ENCODE measurements at places on chromosomes 1 and 21. TPM values are rescaled to one million over a fixed set of nuclear protein-coding genes. Genes with fewer than 3 reads are reported as not detected.

Gene PTPN14
- 6.6 TPM for total RNA-seq

Gene OSCP1
- total RNA-seq: 3.3 TPM

Gene ADIPOR1
- 65.3 TPM for total RNA-seq

Gene NBPF10
- 2.5 TPM for total RNA-seq

Gene APCS
- not detected for total RNA-seq

Gene NUDT4B
- total RNA-seq: 29.6 TPM

Gene FLAD1
- total RNA-seq: 29.7 TPM

DNA sequence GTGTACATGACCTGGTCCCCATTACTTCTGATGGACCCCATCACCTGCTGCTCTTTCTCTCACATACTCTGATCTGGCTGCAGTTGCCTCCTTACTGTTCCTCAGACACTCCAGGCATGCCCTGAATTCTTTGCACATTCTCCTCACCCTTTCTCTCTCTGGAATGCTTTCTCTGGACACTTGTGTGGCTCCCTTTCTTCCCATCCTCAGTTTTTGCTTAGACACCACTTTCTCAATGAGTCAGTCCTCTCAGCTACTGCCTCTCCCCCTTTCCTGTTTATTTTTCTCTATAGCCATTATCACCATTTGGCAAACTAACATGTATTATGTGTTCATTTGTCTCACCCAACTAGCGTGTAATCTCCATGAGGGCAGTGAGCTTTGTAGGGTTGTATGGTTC, 28.1 kb downstream of the PLXNA2 start:
- H3K27me3 ChIP-seq: no peaks in the 10 kb centered on the region
- no peaks in the 10 kb centered on the region for H3K4me1 ChIP-seq
- no peak overlapping the region for H3K4me3 ChIP-seq
- peaks cover 22% of the 10 kb centered on the region for H3K36me3 ChIP-seq
- no peak for DNase-seq
- no peak overlapping the region for H3K27ac ChIP-seq

- H3K4me1 ChIP-seq: no peaks in the 10 kb centered on the region
- H3K27me3 ChIP-seq: no peaks in the 10 kb centered on the region
- no peaks in the 10 kb centered on the region for H3K36me3 ChIP-seq
- peak overlapping the region; percentile 67 for H3K27ac ChIP-seq
Measured at GRCh38 chr1:84620720-84621313, 46.6 kb upstream of the CTBS start.

DNA sequence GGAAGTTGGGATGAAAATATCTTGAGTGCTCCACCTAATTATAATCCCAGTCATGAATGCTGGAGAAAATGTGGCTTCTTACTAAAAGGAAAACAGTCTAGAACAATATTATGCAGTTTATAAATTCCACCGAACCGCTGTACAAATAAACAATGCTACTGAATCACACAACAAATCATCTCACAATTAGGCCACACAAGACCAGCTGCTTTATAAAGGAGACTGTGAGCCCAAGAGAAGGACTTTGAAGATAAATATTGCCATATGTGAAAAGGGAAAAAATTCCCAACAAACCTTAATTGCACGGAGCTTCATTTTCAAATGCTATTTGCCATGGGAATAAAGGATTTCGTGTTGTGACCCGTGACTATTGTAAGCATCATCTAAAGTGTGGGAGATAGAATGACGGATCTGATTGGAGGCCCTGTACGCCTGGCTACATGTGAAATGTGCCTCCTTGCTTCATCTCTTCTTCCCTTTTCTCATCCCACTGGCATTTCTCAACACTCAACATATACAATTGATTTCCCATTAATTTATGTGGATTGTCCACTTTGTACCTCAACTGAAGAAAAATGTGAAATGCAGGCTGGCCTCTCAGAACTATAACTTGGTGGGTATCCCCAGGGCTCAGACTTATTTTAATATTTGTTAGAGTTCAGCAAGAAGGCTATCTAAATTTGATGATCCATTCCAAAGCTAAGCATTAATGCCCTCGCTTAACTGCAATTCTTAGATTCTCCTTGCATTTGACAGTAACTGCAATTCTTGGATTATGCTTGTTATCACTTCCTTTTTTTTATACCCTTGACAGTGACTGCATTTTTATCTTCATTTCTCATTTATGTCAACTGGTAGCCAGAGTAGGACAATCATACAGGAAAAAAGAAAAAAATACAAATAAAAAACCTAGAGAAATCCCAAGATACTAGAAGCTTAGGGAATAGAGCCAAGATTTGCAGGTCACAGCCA, 122.3 kb downstream of the TGFB2 start:
- H3K4me3 ChIP-seq: no peak overlapping the region
- DNase-seq: no peak
- no peak overlapping the region for H3K27ac ChIP-seq
- H3K36me3 ChIP-seq: no peaks in the 10 kb centered on the region
- no peaks in the 10 kb centered on the region for H3K4me1 ChIP-seq

DNA sequence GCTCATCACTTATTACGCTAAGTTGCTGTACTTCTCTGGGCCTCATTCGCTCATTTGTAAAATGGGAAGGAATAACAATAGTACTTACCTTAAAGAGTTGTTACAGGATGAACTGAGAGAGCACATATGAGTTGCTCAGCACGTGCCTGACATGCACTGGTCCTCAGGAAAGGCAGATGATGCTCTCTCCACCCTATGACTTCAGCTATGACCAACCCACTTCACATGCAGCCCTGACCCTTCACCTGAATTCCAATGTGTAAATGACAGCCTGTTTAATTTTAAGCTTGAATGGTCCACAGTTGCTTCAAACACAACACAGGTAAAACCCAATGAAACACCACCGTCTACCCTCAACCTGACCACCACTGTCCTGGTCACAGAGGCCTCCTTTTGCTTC, 32.9 kb downstream of the GADD45A start:
- peak; percentile 81 for DNase-seq
- no peak overlapping the region for H3K27ac ChIP-seq
- peaks cover 9% of the 10 kb centered on the region for H3K4me1 ChIP-seq
- no peaks in the 10 kb centered on the region for H3K36me3 ChIP-seq

DNA sequence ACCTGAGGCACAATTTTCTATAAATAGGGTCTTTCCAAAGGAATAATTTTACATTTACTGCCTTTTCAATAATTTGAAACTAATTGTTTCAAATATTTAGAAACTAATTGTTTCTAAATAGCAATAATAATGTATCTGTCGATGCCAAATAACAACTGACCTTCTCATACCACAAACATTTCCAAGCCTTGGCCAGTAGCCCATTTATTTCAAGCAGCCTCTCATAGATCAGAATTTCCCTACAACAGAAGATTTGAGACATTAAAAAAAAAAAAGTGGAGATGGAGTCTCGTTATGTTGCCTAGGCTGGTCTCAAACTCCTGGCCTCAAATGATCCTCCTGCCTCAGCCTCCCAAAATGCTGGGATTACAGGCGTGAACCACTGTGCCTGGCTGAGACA, 2.1 kb upstream of the GFI1 start:
- no peak overlapping the region for H3K27ac ChIP-seq
- H3K27me3 ChIP-seq: no peaks in the 10 kb centered on the region

GRCh38 chr1:55988963-55989452, 590.4 kb downstream of the PLPP3 start:
- no peak for DNase-seq
- H3K4me1 ChIP-seq: no peaks in the 10 kb centered on the region
- no peaks in the 10 kb centered on the region for H3K27me3 ChIP-seq
- no peaks in the 10 kb centered on the region for H3K36me3 ChIP-seq

GRCh38 chr1:2925918-2926317, 95.3 kb upstream of the ACTRT2 start:
- DNase-seq: no peak
- H3K4me1 ChIP-seq: no peaks in the 10 kb centered on the region
- H3K27me3 ChIP-seq: no peaks in the 10 kb centered on the region
- H3K36me3 ChIP-seq: no peaks in the 10 kb centered on the region
- no peak overlapping the region for H3K27ac ChIP-seq

- H3K4me3 ChIP-seq: no peak overlapping the region
- no peak overlapping the region for H3K27ac ChIP-seq
- H3K36me3 ChIP-seq: peaks cover 8% of the 10 kb centered on the region
- H3K4me1 ChIP-seq: peaks cover 12% of the 10 kb centered on the region
- DNase-seq: peak; percentile 27
- H3K27me3 ChIP-seq: no peaks in the 10 kb centered on the region
Measured at GRCh38 chr21:37207441-37208009, 59.6 kb downstream of the VPS26C start.

GRCh38 chr21:34335316-34335715, 28.5 kb upstream of the KCNE2 start:
- H3K4me3 ChIP-seq: no peak overlapping the region
- peaks cover 4% of the 10 kb centered on the region for H3K4me1 ChIP-seq
- H3K36me3 ChIP-seq: no peaks in the 10 kb centered on the region
- H3K27me3 ChIP-seq: no peaks in the 10 kb centered on the region
- no peak for DNase-seq

- H3K27me3 ChIP-seq: no peaks in the 10 kb centered on the region
- no peaks in the 10 kb centered on the region for H3K4me1 ChIP-seq
- no peaks in the 10 kb centered on the region for H3K36me3 ChIP-seq
- H3K4me3 ChIP-seq: no peak overlapping the region
- H3K27ac ChIP-seq: no peak overlapping the region
Measured at GRCh38 chr1:31814041-31814511, 1.7 kb downstream of the SPOCD1 start.

DNA sequence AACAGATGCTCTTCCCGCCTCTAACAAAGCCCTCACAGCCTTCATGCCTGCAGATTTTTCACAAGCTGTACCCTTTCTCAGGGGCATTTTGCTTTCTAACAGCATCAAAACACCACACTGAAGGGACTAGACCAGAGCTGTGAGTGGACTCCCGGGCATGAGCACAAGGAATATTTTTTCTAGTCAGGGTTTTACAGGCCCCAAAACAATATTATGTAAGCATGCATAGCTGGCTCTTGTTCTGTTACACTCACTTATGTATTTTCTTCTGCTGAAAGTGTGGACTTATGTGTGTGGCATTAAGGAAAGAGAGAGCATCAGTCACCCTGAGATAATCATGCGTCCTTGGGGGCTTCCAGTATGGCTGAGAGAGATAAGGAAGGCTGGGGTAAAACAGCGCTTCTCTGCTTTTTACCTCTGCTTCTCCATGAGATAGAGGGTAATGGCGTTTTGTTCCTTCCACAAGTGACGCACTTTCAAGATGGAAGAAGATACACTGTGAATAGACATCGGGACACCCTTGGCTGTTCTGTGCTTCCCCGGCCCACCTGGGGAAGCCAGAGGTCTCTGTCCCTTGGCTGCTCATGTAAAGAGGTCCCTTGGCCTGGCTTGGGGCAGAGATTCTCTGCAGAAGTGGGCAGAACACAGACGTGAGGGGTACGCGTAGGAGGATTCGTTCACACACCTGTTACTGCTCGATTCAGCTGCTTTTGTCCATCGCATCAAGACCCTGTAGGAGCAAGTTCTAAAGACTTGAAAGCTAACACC, 266.7 kb upstream of the RAB4A start:
- H3K36me3 ChIP-seq: no peaks in the 10 kb centered on the region
- H3K4me1 ChIP-seq: no peaks in the 10 kb centered on the region
- H3K4me3 ChIP-seq: no peak overlapping the region
- no peak overlapping the region for H3K27ac ChIP-seq
- no peak for DNase-seq
- H3K27me3 ChIP-seq: no peaks in the 10 kb centered on the region

DNA sequence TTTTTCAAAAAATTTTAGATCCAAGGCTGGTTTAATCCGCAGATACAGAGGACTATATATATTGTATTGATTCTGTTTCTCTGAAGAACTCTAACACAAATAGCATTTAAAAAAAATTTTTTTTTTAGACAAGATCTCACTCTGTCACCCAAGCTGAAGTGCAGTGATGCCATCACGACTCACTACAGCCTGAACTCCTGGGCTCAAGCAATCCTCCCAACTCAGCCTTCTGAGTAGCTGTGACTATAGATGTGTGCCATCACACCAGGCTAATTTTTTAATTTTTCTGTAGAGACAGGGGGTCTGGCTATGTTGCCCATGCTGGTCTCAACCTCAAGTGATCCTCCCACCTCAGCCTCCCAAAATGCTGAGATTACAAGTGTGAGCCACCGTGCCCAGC, 3.0 kb downstream of the ANKRD45 start:
- DNase-seq: no peak
- no peaks in the 10 kb centered on the region for H3K27me3 ChIP-seq
- H3K4me1 ChIP-seq: no peaks in the 10 kb centered on the region

DNA sequence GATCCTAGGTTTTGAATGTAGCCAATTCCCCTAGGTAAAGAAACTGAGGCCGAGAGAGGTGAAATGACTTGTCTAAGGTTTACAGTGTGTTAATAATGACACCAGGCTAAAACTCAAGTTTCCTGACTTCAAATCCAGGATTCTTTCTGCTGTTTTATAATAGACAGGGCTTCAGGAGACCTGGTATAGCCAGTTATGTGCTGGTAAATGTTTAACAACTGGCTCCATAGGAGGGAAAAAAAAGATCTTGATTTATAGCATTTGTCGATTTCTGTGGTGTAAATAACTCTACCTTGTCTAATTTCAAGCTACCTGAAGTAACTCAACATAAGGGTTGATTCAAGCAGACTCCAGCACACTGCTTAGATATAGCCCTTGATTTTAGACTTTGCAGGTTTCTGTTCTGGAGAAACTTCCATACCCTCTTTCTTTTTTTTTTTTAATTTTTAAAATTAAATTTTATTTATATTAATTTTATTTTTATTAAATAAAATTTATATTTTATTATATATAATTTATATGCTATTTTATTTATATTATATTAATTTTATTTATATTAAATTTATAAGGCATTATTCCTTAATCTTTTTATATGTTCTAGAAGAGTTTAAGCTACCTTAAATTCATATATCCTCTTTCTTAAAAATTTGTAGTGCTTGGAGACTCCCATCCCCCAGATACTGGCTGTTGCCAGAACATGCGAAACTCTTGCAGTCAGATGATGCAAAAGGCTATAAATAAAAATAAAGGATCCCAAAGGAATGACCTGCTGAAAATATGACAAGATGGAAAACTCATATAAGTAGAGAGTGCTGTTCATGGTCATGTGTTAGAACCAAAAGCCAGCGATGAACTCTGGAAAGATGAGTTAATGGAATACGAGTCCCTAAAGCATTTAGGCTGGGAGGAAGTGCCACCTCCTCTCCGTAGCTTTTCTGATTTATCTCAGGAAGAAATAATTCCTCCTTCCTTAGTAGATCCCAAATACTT, 35.4 kb upstream of the SRSF10 start:
- H3K27ac ChIP-seq: no peak overlapping the region
- H3K27me3 ChIP-seq: no peaks in the 10 kb centered on the region
- no peak overlapping the region for H3K4me3 ChIP-seq
- no peaks in the 10 kb centered on the region for H3K4me1 ChIP-seq

- peaks cover 89% of the 10 kb centered on the region for H3K27me3 ChIP-seq
- no peaks in the 10 kb centered on the region for H3K4me1 ChIP-seq
- DNase-seq: no peak
- H3K36me3 ChIP-seq: no peaks in the 10 kb centered on the region
Measured at GRCh38 chr1:118985640-118986554, 2.2 kb downstream of the TBX15 start.

DNA sequence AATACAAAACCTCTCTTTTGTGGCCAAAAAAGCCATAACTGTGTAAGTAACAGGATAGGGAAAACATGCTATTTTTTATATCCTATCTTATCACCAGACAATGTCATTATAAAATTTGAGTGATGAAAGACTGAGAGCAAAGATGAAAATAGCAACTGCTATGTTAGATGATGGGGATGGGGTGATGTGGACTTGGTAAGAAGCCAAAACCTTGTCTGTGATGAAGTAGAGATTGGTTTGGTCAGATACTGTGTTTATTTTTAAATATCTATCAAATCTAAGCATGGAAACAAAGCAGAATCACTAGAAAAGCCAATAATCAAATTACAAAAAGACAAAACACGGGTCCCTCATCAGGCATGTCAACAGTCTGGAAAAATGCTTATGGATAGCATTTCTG, 631.1 kb upstream of the NR5A2 start:
- no peak for DNase-seq
- H3K27me3 ChIP-seq: no peaks in the 10 kb centered on the region
- H3K36me3 ChIP-seq: no peaks in the 10 kb centered on the region
- H3K4me1 ChIP-seq: no peaks in the 10 kb centered on the region
- no peak overlapping the region for H3K27ac ChIP-seq
